Stimulated activated naive CD8-positive, alpha-beta T cell treated with anti-CD3 and anti-CD28 coated beads, Interleukin-15, Interleukin-2, amounts not matched to agents 100 U/mL and 50 U/mL, for 24 hours (primary cell): ENCODE measurements at places on chromosomes 12 and 14.

DNA sequence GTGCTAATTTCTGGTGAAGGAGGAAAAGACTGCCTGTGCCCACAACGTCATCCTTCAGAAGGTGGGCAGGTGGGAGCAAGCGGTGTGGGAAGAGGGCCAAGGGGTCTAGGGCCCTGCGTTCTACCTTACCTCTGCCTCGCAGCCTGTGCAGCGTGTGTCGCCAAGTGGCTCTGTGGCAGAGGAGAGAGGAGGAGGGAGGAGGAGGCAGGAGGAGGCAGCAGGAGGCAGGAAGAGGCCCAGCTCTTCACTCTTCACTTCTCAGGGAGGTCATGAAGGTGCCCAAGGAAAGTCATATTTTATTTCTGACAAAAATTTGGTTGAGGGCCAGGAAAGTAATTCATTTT, 177.9 kb downstream of the MYRFL start:
- no peak for DNase-seq

DNA sequence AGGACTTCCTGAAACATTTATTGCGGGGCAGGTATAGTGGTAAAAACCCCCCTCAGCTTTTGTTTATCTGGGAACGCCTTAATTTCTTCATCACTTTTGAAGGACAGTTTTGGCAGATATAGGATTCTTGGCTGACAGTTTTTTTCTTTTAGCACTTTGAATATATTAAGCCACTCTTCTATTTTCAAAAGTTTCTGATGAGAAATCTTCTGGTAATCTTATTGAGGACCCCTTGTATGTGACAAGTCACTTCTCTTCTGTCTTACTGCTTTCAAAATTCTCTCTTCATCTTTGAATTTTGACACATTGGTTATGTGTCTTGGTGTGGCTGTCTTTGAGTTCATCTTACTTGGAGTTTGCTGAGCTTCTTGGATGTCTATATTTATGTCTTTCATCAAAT, 59.1 kb downstream of the ATP23 start:
- no peak for DNase-seq

GRCh38 chr14:90452366-90452765, 55.5 kb downstream of the CALM1 start:
- no peak for DNase-seq

GRCh38 chr14:94132285-94132887, 3.0 kb upstream of the IFI27L2 start:
- peak; percentile 66 for DNase-seq

GRCh38 chr14:61330511-61330910, 9.1 kb downstream of the PRKCH start:
- no peak for DNase-seq
